ENCODE measurements at places on chromosomes 5 and 9.

DNA sequence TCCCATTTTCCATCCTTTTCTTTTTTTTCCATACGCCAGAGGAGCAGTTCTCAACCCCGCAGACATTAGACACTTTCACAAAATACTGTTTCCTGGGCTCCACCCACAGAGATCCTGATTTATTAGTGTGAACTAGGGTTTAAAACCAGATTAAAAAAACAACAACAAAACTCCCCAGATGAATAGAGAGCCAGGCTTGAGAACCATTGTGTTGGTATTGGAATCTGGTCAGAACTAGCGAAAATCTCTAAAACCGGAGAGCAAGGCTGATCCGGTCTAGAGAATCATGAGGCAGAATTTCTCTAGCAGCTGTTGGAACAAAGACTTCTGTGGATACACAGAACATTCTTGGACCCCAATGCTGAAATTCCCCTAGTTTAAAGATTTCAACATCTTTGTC lies 173.0 kb downstream of the PCSK1 start:
- DNase-seq: no peak

DNA sequence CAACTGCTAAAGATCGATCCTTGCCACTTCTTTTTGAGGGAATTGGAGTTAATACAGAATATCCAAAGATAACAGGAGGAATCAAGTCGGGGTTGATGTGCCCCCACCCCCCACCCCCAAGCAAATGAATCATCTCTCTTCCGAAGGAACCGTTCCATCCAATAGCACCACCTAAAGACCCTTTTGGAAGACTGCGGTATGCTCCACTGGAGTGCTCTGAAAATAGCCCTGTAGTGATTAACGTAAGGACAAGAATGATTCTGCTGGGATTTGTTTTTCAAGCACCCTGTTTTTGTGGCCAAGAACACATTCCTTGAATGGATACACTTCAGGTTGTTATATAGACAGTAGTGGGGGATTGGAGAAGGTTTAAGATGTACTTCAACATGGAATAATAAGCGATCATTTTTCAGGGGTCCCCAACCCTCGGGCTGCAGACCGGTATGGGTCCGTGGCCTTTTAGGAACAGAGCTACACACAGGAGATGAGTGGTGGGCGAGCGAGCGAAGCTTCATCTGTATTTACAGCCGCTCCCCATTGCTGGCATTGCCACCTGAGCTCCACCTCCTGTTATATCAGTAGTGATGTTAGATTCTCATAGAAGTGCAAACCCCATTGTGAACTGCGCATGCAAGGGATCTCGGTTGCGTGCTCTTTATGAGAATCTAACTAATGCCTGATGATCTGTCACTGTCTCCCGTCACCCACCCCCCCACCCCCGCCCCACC lies 44.5 kb upstream of the TMEM252 start:
- no peak for DNase-seq

GRCh38 chr5:132224716-132225115 lies 2.9 kb downstream of the P4HA2 start:
- DNase-seq: no peak

DNA sequence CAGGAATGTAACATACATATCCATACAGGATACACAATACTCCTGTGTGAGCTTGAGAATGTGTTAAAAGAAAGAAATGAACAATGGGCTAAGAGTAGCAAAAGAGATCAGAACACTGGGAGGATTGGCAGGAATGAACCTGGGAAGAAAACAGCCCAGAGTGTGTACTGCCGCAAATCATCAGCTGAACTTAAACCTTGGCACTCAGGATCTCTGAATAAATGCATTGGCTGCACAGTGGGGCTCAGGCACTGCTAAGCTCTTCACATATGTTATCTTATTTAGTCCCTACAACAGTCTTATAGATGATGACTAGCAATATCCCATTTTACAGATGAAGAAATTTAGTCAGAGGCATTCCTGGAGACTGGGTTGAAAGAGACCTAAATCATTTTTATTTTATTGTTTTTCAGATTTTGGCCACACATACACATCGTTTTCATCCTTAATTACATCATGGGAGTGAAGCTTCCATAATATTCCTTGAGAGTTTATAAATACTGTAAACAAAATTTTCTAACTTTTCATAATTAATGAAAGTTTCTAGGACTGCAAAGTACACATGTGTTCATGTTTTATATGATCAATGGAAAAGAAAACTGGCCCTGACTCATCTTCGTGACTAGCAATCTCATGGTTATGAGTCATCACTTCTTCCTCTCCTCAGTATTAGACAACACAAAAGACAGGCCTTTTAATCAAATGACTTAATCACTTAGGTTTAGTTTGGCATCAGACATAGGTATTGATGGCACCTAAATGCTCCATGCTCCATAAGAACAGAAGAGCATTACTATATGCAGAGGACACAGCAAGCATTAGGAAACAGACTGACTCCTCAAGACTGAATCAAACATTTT lies 59.2 kb downstream of the CDH18 start:
- DNase-seq: no peak

DNA sequence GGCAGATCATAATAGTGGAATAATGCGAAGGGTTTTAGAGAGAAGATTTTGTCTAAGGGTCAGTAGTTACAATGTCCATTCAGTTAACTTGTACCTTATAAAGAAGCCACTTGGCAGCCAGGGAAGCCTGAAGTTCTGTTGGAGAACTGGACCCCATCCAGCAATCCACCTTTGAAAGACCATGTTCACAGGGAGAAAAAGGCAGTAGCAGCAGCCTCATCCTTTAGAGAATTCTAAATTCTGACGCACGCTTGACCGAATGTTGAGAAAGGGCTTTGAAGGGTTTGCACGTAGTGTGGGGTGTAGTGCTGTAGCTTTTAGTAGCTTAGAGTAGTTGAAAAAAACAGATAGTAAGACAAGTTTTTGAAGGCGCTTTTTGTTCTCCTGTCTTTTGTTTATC lies 42.8 kb downstream of the MCCC2 start:
- no peak for DNase-seq

GRCh38 chr9:107847978-107848964 lies 358.7 kb upstream of the KLF4 start:
- DNase-seq: no peak

- DNase-seq: no peak
Measured at GRCh38 chr5:34511915-34512314, 144.2 kb upstream of the RAI14 start.

- DNase-seq: no peak
Measured at GRCh38 chr9:130111786-130112537, 58.3 kb downstream of the GPR107 start.

- no peak for DNase-seq
Measured at GRCh38 chr5:179969110-179969509, 61.4 kb upstream of the TBC1D9B start.

- no peak for DNase-seq
Measured at GRCh38 chr5:56299212-56299611, 66.1 kb upstream of the ANKRD55 start.

DNA sequence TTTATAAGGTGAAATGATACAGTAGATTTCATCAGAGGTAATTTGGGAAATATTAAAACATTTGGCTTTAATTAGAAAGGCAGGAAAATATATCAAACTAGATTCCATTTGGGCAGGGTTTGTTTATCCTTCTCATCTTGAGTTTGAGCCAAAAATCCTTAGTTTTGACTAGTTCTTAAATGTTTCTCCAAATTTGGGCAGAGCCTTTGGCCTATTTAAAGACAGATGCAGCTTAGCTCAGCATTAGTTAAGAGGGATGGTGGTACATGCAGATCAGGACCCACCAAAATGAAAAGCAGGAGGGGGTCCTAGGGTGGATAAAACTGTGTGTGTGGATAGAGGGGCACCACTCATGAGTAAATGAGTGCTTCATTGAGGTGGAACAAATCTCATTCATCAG lies 20.3 kb upstream of the ARRDC3 start:
- no peak for DNase-seq

GRCh38 chr9:104536756-104537155 lies at the start of gene OR13C3:
OR13C3 (minus strand) TSS chr9:104536856; CDS start chr9:104536723, 133 bp downstream.
- no peak for DNase-seq

- no peak for DNase-seq
Measured at GRCh38 chr5:180311216-180311615, 19.3 kb upstream of the MAPK9 start.

- DNase-seq: no peak
Measured at GRCh38 chr9:128716581-128717254, 7.2 kb downstream of the ZDHHC12 start.

DNA sequence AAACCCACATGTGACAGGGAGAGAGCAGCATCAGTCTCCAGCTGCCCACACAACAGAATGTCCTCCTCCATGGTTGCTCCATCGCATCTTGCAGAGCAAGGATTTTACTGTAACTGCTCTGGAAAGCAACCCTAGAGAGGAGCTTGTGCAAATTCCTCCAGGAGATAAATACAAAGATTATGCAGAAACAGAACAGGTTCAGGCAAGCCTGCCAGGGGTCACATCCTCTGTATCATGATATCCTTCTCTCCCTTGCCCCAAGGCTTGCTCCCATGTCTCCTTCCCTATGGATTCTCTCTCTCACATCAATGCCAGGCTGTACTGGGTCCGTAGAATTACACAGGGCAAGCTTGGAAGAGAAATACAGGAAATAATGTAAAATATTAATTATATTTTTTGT lies 226.0 kb downstream of the MPDZ start:
- DNase-seq: no peak

- DNase-seq: no peak
Measured at GRCh38 chr9:81984928-81985327, 3.6 kb upstream of the SPATA31D1 start.

DNA sequence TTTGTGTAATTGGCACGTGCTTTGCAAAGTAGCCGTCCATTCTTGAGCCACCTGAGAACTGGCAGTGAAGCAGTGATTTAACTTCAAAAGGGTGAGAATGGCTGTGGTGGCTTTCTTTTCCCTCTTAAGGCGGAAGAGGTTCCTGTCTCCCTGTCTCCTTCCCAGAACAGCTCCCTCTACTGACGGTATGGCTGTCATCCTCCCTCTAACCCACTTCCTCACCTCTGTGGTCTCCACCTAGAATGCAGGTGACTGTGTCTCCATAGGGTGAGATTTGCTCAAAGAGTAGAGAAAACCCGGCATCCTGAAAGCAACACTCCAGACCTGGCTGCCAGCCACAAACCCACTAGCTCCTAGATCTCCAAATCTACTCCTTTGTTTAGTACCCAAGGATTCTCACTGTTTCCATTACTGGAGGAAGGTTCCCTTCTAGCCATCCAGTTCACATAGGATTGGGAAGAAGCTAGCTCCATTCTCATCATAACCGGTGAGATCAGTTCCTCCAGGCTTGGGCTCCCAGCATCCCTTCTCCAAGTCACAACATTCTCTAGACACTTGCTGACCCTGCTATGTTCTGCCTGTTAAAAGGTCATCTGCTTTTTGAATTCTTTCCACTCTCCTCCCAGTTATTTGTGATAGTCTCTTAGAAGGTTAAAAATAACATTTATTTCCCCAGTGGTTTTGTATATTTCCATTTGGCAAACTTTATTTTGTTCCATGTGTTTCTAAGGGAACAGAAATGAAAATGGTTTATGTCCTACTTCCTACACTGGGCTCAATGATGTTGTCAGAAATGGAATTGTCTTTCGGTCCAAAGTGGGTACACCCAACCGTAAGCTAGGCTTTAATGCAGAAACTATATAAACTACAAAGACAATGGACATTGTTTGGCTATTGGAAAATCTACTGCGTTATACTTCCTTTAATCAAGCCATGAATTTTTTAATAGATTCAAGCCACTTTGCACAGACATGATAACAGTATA lies 269.4 kb downstream of the CWC27 start:
- DNase-seq: no peak

- no peak for DNase-seq
Measured at GRCh38 chr5:68087866-68088265, 127.7 kb upstream of the PIK3R1 start.

- DNase-seq: no peak
Measured at GRCh38 chr5:163943546-163943945, 438.1 kb downstream of the MAT2B start.
